ENCODE measurements at places on chromosomes 1 and 21.
A peak's percentile ranks its signal among the peaks of the same experiment; 100 is the strongest.

DNA sequence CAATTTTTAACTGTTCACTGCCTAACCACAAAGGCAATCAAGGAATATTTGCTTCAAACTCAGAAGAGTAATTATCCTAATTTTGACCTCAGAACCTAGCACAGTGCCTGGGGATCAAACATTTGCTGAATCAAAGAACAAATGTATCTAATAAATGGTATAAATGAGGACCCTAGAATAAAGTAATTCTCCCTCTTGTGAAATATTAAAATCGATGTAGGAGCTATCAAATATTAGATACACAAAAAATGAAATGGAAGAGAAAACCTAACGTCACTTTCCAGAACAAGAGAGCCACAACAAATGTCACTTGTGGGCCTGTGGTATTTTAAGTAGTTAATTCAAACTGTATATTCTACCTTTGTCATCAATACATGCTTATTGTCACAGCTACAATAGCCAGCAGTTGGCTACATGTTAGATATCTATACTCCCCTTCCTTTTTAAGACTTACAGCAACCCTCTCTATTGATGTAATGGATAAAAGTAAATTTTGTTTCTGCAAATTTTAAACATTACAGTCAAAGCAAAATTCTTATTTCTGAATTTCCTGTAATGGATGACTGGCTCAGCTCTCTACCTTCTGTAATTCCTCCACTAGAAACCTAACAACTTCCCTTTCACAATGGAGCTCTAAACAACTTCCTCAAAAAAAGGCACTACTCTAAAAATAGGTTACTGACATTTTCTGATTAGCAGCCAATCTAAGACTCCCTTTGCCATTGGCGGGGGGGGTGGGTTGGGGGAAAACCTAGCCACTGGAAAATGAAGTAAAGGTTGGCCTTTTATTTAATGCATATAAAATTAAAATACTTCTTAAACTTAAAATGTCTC is 37.6 kb downstream of the PUM1 start:
- DNase-seq: peak; percentile 79

GRCh38 chr1:172283766-172284165 is 136.7 kb upstream of the C1orf105 start:
- no peak for DNase-seq

DNA sequence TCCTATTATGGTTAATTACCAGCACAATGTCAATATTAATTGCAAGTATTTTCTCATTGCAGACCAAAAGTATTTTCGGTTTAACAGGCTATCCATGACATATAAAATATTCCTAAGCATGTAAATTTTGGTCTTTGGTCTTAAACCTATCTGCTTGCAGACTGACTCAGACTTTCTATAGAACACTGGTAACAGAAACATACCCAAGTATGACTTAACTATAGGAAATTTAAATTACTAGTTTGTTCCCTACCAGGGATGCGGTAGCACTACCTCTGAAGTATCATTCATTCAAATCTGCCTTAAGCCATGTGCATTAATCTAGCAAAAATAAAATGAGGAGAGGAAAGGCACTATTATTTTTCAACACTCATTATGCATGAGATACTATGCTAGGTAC is 2.9 kb downstream of the TAF1A start:
- DNase-seq: no peak

DNA sequence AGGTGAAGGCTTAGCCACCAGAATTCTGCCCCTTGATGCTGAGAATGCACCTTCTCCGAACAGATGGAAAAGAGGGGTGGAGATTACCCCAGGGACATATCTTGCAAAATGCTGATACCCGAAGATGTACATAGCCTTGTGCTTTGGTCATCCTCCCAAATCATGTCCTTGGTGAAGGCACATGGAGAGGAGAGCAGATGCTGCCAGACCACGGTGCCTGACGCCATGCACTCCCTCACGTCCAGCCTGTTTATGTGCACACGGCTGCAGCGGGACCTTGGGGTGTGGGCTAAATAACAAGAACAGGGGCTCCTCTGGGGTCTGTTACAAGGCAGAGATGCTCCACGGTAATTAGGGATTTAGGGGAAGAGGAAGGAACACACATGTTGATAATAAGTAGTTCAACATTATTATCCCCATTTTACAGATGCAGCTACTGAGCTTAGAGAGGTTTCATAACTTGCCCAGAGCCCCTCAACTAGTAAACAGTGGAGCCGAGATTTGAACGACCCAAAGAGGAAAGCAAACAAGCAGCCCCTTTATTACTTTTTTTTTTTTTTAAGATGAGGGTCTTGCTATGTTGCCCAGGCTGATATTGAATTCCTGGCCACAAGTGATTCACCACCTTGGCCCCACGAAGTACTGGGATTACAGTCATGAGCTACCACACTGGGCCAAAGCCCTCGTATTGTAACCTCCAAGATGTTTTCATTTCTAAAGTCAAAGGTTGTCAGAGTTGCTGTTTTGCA is 12.9 kb downstream of the EPHX1 start:
- DNase-seq: no peak

DNA sequence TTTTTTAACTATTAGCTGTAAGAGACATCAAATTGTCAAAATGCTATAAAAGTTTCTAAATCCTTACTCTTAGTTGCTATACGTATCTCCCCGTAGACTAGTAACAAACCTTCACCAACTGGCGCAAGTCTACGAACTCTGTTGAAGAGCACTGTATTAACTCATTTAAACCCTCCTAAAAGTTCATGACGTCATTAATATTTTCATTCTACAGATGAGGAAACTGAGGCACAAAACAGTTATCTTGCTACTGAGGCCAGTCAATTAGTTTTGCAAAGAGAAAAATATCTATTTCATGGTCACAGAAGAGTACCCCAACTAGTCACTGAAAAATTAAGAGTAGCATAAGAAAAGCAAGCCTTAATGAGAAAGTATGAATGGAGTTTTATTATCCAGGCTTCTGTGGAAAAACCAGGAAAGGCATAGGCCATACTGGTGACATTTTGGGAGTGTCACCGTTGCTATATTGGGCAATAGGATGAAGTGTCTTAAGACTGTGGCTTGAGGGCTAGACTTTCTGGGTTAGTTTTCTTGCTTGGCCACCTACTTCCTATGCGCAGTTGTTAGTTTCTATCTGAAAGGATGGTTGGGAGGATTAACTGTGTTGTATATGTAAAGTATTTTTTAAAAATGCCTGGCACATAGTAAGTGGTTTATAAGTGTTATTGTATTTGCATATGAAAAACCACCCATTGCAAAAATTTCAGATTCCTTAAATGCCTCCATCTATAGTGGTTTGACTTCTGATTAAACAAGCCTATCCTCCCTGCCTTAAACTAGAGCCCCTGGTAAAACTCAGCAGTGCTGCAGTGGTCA is 52.4 kb upstream of the SYT14 start:
- peak; percentile 35 for DNase-seq

- DNase-seq: no peak
Observed at GRCh38 chr1:116948046-116948445, 38.3 kb downstream of the PTGFRN start.

- no peak for DNase-seq
Observed at GRCh38 chr1:203985676-203986075, 87.2 kb upstream of the SOX13 start.

DNA sequence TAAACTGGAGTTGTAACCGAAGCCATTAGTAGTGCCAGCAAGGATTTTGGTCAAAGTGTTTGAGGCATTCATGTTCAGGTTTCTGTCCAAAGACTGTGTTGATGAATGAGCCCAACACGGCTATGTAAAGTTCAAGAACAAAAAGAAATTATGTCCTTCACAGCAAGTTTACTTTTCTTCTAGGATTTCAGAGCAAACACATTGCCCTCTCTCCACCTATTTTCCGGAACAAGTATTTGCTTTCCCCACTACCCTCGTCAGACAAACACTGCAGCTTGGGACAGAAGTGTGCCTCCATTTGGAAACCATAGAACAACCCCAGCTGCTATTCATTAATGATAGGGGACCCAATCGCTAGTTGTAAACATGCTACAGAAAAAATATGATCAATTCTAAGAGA is 151.4 kb upstream of the C1orf105 start:
- DNase-seq: no peak

DNA sequence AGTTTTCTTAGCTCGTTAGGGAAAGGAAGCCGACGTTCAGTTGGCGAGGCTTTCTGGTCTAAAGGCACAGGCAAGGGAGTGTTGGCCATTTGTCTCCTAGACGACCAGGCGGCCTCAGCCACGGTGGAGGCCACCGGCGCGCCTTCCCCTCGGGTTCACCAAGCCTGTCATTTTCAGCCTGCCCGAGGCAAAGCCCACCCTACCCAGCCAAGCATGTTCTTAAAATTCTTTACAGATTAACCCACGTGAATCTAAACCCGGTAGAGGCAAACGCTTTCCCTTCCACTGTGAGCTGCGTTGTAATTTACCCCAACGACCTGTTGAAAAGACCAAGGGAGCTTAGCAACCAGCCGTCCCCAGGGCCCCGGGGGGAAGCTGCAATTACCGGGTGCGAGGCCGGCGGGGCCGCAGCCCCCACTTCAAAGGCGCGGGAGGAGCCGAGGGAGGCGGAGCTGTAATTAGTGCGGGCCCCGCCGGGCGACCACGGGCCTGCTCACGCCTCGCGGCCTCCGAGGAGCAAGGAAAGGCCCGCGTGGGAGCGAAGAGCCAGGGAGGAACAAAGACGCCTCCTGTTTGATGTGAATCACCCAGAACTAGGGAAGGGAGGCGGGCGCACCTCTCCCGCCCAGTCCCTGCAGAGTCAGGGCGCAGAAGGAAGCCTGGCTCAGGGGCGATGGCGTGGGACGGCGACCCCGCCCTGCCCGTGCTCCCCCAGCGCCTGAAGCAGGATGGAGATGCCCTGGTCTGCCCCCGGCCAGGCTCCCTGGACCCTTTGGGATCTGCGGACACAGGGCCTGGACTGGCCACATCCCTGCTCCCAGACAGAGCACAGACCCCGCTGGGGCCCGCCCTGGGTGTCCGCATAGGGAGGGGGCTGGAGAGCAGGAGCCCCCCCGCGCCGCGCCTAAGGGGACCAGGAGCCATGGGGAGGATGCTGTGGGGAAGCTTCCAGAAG is 12.1 kb upstream of the TSPEAR start:
- no peak for DNase-seq

DNA sequence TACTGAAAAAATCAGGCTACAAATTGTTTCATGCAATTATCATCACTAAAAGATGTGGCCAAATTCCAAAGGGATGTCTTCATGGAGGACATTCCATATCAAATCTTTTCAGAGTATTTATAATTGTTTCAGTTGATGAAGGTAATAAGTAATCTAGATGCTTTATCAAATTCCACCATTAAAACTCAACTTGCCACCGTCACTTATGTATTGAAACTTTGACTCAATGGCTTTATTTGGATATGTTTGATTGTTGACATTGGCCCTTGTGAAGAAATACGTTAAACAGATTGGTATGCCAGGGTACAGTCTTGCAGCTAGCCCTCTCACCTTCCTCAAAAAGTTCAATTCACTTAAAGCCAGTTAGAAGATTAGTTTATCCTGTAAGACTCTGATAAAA is 32.2 kb upstream of the PALMD start:
- no peak for DNase-seq

GRCh38 chr1:226590614-226591013 is 42.0 kb downstream of the STUM start:
- DNase-seq: no peak

- DNase-seq: no peak
Observed at GRCh38 chr1:32874860-32875752, 4.4 kb upstream of the FNDC5 start.

DNA sequence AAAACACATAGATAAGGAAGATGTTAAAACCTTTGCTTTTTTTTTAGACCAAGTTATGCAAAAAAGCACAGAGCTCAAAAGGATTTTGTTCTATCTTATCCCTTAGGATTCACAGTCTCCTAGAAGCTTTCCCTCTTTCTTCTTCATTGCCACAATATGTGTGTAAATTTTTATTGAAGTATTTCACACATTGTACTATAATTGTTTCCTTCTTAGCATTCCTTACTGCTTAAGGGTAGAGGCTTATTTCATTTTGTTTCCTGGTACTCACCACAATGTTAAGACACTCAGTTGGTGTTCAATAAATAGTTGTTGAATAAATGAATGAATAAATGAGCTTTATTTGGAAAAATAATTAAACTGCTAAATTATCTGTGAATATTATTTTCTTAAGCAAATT is 29.9 kb upstream of the SLC19A2 start:
- DNase-seq: no peak

DNA sequence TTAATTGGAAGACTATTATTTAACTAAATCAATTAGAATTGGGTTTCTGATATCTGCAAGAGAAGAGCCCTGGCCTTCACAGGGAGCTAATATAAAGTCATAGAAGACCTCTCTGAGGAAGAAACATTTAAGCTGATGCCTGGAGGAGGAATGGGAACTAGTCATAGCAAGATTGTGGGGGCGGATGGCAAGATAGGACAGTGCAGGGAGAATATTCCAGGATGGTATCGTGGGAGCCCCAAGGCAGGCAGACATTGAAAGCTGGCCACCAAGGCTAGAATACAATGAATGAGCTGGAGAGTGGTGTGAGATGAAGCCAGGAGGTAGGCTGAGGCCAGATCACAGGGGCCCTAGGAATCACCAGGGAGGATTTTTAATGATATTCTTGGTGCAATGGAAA is 20.8 kb upstream of the MYSM1 start:
- DNase-seq: peak; percentile 36

DNA sequence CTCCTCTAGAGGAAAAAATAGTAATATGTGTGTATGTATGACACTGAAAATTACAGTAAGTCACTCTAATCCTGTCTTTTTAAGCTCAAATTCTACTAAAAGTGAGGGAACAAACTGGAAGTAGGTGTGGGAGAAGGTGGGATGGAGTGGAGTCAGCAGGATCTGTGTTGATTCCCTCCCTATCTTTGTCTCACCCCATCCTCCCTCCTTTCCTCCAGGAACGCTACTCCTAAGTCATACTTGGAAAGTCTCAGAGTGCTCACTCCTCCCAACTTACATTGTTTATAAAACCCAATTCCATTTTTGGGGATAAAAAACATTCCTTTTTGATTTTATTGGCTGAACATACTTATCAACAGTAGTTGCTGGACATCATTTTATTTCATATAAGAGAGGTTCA is 14.9 kb upstream of the NUP133 start:
- no peak for DNase-seq

- no peak for DNase-seq
Observed at GRCh38 chr1:76337542-76338219, 263.1 kb downstream of the ST6GALNAC3 start.

DNA sequence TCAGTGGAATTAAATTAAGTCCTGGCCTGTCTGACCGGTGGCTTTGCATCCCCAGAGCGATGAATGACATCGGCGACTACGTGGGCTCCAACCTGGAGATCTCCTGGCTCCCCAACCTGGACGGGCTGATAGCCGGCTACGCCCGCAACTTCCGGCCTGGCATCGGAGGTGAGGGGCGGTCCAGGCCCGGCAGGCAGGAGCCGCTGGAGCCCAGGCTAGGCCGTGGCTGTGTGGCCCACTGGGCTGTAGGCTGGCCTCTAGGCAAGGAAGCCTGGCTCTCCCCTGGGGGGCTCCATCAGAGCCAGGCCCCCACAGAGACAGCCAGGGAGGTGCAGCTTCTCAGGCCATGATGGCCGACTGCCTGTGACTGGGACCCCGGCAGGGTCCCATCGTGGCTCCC is 5.7 kb downstream of the GABRD start:
- no peak for DNase-seq

All from suppressor macrophage treated with lipopolysaccharide for 4 hours (primary cell).